ENCODE measurements at places on chromosomes 3 and 15.

DNA sequence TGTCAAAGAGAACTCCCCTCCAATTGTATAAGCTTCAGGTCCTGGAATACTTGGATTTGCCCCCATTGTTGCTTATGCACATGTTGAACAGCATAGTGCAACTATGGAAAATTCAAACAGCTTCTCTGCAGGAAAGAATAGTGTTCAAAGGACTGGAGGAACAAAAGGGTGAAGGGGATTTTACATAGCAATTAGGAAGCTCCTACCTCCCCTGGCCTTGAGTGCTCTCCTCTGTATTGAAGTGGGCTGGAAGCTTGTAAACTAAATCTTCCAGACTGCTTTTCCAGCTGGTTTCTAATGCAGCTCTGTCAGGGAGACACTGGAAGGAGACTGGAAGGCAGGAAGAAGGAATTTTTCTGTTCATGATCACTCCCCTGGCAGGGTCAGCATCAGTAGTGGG lies 7.2 kb upstream of the ELP6 start:
- no peak for DNase-seq

GRCh38 chr3:198107840-198108734 lies 148.1 kb downstream of the LMLN start:
- no peak for DNase-seq

GRCh38 chr15:73052653-73053397 lies 562 bp downstream of the NEO1 start:
- no peak for DNase-seq

GRCh38 chr3:156160647-156161046 lies 40.3 kb downstream of the KCNAB1 start:
- no peak for DNase-seq

- no peak for DNase-seq
These were observed at the start of gene PPP1R14D for GRCh38 chr15:40828447-40829036. PPP1R14D (minus strand) TSS chr15:40828708; CDS start chr15:40828641, 67 bp downstream.

DNA sequence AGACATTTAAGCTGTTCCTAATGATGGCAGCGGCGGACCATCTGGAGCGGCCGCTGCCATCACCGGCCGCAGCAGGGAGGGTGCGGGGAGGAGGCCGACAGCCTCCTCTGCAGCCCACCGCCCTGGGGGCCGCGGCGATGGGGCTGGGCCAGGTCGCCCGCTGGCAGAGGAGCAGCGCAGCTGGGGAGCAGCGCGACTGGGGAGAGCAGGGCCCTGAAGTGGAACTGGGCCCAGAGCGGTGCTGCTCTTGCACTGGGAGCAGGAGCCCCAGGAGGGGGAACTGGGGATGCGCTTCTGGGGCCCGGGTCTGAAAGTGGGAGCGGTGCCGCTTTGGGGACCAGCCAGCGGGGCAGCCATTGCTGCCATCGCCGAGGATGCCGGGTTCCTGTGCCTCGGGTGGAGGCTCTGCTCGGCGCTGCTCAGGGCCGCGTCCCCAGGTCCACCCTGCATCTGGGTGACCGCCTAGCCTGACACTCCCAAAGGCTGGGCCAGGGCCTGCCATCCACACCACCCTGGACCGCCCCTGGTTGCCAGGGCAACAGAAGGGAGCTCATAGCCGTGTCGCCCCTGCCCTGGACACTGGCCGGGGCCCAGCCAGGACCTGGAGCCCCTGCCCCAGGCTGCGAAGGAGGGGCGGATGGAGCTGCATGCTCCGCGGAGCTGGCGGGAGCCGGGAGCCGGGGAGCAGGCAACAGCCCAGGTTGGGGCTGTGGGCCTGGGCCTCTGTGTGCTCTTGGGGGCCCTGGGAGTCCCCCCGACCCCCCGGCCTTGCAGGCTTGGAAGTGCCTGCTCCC lies 15.5 kb upstream of the PLA2G4E start:
- no peak for DNase-seq

GRCh38 chr3:105427332-105427731 lies 60.6 kb downstream of the ALCAM start:
- no peak for DNase-seq

DNA sequence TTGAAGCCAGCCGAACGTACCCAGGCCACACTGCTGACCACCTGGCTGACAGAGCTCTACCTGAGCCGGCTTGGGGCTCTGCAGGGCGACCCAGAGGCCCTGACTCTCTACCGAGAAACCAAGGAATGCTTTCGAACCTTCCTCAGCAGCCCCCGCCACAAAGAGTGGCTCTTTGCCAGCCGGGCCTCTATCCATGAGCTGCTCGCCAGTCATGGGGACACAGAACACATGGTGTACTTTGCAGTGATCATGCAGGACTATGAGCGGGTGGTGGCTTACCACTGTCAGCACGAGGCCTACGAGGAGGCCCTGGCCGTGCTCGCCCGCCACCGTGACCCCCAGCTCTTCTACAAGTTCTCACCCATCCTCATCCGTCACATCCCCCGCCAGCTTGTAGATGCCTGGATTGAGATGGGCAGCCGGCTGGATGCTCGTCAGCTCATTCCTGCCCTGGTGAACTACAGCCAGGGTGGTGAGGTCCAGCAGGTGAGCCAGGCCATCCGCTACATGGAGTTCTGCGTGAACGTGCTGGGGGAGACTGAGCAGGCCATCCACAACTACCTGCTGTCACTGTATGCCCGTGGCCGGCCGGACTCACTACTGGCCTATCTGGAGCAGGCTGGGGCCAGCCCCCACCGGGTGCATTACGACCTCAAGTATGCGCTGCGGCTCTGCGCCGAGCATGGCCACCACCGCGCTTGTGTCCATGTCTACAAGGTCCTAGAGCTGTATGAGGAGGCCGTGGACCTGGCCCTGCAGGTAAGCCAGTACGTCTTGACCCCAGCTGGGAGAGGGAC lies 6.2 kb downstream of the VPS18 start:
- DNase-seq, result no peak

DNA sequence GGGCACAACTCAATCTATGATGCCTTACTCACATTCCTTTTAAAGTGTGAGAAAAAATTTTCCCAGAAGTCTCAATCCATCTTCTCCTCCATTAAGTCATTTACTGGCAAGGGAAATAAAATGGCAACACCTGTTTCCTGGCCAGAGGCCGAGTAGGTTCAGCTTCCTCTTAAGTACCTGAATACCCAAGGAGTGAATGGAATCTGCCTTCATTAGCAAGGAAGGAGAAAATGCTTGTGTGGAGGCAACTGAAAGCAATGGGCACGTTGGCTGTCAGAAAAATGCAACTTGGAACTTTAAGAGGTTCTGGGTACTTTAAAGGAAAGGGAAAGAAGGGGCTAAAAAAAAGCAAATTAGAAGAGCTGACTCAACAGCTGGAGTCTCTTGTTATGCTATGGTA lies 423.6 kb upstream of the ARL6 start:
- no peak for DNase-seq

DNA sequence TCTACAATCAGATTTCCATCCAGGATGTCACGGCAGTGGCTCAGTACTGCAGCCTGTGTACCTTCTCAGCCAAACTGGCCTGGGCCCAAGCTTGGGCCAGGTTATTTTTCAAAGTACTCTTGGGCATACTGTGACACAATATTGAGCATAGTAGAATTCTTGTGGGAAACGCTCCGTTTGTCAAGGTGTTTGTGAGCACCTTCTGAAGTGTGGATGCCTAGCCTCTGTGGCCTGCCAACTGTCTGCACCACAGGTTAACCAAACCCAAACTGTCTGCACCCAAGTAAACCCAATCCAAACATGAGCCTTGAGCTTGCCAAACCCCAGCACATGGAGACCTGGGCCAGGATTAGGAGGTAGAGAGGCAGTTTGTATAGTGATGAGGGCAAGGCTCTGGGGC lies 25.4 kb downstream of the CTDSPL start:
- DNase-seq, result no peak

GRCh38 chr3:31319332-31319731 lies 213.4 kb upstream of the STT3B start:
- DNase-seq, result no peak

DNA sequence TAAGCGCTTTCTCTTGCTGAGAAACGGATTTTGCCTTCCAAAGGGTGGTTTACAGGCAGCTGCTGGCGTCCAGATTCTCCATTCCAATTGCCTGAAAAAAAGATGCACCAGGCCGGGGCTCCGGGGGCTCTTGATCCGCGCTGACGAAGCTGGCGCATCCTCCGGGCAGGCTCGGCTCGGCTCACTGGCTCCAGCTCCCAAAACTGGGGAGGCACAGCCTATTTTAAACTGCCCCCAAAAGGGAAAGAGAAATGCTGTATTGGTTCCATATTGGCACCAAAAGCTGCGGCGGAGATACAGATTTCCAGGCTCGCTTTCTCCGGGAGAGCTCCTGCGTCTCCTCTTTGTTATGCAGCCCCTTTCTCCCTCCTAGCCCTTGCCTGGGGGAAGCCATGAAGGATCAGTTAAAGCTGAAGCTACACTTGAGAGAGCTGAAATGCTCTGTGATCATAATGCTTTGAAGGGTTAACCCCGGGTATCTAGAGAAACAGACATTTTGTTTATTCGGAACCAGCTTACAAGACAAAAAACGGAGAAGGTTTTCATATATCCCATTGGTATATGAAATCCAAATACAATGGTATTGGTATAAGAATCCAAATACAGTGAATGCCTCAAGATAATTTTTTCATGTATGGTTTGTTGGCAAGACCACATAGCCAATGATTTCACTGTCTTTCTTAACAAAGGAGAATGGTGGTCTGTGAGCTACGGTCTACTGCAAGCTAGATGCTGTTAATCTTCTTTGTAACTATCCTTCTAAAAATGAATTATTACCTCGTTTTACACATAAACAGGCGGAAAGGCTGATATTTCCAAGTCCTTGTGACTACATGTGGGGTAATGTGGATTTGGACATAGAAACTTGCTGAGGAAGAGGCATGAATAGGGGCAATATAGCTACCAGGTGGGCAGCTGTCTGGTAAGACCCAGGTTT lies 693 bp downstream of the CD200 start:
- DNase-seq, result no peak
